ENCODE measurements at places on chromosomes 4 and X.

DNA sequence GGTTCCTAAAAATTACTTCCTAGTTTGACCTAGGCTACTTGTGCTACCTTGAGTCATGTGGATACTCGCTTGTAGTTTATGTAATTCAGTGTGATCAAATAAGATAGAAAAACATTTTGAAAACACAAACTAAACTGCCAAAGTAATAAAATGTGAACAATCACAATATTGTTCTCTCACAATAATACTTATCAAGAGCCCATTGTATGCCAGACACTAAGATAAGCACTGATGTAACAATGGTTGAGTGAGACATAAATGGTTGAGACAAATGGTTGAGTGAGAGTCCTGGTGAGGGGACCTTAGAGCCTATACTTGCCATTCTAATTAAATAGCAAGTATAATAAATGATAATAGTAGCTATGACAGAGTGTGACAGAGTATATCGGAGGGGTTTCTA is 41.7 kb downstream of the RFC1 start:
- DNase-seq = no peak

GRCh38 chr4:185941461-185941860 is 127.5 kb upstream of the TLR3 start:
- DNase-seq = no peak

GRCh38 chr4:148293571-148293970 is 148.6 kb downstream of the NR3C2 start:
- no peak for DNase-seq

DNA sequence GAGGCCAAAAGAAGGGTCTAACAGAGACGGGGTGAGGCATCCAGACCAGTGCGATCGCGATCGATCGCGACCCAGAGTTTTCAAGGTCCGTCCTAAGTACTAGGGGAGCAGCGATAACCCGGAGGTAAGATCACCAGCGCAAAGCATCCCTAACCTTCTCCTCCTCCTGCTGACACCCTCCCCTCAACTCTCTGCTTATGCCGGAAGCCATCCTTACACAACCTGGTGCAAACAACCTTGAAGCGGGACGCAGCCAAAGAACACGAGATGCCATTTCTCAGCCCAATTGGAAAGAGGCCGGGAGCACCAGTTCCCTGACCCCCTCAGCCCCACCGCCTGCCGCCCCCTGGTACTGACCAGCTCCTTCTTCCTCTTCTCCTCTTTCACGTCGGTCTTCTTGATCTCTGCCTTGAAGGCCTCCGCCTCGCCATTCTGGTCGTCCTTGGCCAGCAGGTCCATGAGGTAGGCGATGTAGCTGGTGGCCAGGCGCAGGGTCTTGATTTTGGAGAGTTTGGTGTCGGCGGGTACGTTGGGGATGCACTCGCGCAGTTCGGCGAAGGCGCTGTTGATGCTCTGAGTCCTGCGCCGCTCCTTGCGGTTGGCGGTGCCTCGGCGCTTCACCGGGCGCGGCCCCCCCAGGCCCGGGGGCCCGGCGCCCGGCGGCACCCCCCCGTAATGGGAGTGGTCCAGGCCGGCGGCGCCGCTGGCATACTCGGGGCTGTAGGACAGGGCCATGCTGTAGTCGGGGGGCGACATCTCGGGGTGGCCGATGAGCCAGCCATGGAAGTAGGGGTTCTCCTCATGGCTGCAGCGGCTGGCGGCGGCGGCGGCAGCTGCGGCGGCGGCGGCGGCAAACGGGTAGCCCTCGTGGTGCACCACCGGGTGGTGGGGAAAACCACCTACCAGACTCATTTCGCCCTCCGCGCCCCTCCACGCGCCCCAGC is 1.4 kb downstream of the HAND2 start:
- DNase-seq = no peak

GRCh38 chr4:73429118-73429517 is 6.9 kb upstream of the AFP start:
- no peak for DNase-seq

DNA sequence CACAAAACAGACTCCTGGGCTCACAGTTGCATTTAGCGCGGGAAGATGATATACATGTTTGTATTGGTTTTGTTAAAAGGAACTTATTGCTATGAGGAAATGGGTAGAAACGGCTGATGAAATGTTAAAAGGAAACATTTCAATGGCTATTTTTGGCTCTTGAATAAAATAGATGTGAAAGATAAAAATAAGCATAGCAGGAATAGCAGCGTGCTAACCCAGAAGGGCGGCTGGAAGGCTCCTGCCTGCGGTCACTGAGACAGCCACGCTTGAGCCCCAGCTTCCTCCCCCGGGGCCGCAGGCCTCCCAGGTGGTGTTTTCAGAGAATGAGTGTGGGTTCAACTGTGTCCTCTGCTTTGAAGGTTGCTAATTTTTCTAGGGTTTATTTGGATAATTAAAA is 35.0 kb upstream of the CLCN4 start:
- DNase-seq = no peak
